ENCODE measurements at places on chromosomes 16 and 17.

DNA sequence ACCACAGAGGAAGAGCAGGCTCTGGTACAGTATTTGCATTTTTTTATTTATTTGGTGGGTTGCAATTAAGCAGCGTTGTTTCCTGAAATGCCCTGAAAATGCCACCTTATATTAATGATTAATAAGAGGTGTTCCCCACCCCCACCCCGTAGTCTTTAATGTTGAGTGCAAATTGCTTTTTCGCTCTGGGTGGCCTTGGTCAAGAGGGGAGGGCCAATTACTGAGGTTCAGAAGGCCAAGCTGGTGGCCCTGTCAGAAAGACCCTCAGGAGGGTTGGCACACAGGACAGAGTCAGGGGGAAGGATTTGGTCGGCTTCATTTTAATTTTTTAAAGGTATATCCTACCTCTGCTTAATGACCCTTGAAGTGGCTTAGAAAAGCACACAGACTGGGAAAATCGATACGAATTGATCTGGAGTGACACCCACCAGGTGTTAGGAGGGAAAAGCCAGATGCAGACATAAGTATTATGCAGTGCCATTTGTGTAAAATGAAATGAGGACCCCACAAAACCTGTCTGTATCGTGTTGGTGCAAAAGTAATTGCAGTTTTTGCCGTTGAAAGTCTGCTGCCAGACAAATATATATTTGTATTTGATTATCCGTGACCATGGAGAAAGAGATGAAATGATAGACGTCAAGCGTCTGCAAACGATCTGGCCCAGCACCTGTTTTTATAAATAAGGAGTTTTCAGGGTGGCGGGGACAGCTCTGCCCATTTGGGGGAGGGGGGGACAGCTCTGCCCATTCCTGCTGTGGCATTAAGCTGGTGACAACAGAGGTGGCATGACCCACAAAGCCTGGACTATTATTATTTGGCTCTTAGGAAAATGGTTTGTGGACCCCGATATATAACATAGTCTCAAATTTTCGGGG lies 143.8 kb upstream of the PLCG2 start:
- DNase-seq = no peak

DNA sequence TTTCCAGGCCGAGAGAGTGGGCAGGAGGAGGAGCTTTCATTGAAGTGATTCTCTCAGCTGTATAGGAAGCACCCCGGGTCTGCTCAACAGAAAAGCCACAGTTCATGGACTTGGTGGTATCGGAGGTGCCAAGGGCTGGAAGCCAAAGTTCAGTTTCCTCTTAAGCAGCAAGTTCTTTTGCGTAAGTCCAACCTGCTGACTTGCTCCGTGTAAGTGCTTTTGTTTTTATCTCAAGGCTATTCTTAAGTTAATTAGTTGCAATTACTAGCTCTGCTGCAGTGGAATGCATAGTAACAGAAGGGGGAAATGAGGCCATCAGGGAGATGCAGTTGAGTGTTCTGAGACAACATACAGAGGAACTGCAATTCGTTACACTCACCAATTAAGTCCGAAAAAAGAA lies 44.6 kb downstream of the SMIM36 start:
- no peak for DNase-seq

GRCh38 chr17:75917141-75917916 lies 12.6 kb upstream of the MRPL38 start:
- DNase-seq = no peak

DNA sequence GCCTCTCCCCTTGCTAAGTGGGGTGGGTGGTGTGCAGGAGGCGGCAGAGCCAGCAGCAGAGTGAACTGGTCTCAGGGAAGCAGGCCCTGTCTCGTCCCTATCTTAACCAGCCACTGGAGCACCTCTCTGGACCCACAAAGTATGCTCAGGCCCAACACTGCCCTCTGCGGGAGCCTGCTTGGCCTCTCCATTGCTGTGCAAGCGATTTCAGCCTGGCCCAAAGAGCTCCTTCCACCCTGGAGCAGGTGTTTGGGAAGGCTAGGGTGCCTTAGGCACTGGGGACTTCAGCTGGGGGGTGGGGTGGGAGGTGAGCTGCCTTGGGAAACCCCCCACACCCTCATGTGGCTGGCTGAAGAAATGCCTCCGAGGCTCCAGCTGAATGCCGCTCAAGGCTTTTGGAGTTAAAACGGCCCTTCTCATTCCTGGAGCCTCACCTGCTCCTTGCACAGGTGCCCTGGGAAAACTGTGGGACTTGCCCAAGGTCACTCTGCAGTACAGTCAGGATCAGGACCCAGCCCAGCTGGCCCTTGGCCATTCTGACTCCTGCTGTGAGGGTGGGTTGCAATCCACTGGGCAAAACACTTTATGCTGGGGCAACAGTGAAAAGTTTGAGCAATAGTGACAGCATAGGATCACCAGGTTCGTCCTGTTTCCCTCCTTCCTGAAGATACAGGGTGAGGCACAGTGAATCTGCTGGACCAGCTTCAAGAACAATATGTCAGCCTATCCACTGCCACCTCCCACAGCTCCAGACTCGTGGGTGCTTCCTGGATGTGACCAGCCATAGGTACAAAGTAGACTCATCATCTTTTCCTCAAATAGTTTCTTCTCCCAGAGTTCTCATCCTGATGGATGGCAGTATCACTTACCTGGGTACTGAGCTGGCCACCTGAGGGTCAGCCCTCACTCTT lies 5.9 kb upstream of the UBE2O start:
- DNase-seq = peak; percentile 80

GRCh38 chr16:252366-253337 lies 18.0 kb downstream of the FAM234A start:
- DNase-seq = peak; percentile 82

GRCh38 chr16:52372313-52372712 lies 174.6 kb downstream of the TOX3 start:
- no peak for DNase-seq

DNA sequence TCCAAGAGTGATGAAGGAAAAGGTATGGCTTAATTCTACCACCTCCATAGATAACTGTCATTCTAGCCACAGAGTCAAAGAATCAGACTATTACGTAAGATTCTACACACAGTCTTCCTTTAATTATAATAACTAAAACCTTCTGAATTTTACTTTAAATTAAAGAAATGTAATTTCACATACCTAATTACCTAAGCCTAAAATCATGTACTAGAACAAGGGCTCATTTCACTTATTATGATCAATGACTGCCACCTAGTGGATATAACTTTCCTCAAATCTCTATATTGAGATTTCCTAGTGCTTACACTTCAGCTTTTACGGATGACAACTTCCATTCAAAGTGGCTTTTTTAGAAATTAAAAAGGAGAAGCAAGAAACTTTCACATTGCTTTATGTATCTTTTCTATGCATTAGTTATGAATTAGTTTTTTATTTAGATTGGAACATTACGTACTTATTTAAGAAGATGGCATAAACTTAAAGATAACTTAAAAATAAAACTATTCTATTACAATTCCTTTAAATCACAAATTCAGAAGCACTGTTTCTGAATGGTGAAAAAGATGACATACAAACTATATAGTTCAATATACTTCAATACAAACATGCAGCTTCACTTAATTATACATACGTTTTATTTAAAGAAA lies 18.2 kb upstream of the ABCA10 start:
- peak; percentile 38 for DNase-seq

- DNase-seq = peak; percentile 1
Measured at GRCh38 chr16:80620736-80621605, 80.2 kb downstream of the DYNLRB2 start.

DNA sequence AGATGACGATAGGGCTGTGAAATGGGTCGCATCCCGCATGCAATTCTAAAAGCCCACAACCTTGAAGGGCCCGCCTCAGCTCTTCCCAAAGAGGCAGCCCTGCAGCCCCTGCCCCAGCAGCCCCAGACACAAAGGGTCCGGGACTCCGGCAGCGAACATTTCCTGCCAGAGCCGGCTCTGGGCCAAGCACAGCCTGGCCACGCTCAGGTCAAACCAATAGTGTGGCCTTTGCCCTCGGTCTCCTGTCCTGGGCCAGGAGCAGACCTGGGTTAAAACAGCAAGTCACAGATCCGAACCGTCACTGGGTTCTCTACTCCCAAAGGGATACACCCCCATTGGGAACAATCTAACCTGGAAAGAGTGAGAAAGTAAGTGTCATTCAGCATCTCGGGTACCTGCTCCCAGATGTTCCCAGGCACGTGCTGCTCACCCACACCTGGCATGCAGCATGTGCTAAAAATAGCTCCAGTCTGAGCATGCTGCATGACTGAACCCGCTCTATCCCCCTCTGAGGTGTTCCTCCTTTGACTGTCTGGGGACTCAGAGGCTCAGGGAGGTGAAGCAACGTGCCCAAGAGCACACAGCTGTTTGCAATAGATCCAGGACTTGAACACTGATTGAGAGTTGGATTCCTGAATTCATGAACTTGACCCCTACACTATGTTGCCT lies 22.2 kb upstream of the ATP2A3 start:
- DNase-seq = no peak

DNA sequence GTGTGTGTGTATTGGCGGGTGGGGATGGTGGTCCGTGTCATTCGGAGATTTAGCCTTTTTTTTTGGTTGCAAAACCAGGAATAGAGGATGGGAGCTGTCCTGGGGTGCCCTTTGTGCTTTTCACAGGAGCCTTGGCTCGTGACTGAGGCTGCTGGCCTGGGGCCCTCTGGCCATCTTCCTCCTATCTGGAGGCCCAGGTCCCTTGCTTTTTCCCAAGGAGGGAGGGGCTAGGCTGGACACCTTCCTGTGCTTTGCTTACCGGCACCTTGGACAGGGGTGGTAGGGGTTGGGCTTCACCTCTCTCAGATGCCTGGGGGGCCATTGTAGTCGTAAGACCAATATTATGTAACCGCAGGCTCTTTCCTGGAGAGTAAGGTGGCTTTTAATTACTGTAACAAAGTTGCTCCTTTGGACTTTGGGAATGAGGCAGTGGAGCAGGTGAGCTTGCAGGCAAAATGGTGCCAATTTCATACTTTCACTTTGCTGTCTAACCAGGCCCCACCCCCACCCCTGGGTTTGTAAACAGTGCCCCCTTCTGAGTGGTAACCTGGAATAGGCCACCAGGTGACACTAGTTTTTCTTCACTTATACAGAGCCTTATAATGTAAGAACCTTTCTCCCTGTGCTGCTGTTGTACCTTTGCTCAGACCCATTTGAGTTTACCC lies 1.2 kb downstream of the DYNLL2 start:
- peak; percentile 61 for DNase-seq

- no peak for DNase-seq
Measured at GRCh38 chr16:14505846-14506245, 124.2 kb downstream of the PARN start.

- DNase-seq = no peak
Measured at GRCh38 chr17:72463287-72464102, 342.7 kb downstream of the SOX9 start.
